Fibroblast of skin of back (primary cell): ENCODE measurements at places on chromosomes 6 and 20.

DNA sequence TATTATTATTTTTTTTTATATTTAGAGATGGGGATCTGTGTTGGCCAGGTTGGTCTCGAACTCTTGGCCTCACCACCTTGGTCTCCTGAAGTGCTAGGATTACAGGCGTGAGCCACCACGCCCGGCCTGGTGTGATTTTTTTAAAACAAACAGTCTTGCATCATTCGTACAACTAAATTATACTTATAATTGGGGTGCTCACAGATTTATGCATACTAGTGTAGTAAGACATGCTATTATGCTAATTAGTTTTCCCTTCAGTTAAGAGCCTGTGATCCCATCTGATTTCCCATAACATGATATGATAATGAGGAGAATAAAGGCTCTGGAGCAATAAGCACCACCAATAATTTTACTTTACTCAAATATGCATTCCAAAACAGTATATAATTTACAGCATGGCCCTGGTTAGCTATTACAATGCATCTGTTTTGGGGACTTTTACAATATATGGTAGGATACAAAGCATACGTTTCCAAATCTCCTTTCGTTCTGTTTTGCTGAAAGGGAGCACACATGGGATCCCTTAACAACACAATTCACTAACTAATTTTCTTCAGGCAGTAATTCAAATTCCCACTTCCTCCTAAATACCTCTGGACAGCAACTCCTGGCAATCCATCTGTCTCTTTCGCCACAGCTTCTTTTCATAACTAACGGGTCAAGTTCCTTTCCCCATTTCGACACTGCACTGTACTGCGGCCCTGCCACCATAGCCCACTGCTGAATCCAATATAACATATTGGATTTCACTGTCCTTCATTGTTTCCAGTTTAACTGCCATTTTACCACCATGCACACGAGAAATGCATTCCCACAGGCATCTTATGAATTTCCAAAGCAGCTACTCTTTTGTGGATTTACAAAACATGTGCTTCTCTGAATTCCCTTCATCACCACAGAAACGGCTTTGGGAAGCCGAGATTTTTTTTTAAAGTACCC, 1.7 kb downstream of the NUDT3 start:
- DNase-seq: peak; percentile 59

DNA sequence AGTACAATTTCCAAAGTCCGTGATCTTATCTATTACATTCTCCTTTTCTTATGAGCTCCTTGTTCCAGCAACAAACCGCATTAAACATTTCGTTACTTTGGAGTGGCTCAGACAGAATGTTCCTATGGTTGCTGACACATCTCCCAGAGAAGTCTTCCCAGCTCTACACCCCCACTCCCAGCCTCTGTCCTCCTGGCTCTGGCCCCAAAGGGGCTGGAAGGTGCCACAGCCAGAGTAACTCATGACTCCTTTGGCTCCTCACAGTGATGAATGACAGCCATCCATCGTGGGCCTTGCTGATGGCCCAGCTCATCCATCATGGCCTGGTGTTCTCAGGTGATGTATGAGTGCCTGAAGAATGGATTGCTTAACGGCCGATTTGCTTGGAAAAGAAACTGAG, 203.0 kb downstream of the DHX35 start:
- no peak for DNase-seq

DNA sequence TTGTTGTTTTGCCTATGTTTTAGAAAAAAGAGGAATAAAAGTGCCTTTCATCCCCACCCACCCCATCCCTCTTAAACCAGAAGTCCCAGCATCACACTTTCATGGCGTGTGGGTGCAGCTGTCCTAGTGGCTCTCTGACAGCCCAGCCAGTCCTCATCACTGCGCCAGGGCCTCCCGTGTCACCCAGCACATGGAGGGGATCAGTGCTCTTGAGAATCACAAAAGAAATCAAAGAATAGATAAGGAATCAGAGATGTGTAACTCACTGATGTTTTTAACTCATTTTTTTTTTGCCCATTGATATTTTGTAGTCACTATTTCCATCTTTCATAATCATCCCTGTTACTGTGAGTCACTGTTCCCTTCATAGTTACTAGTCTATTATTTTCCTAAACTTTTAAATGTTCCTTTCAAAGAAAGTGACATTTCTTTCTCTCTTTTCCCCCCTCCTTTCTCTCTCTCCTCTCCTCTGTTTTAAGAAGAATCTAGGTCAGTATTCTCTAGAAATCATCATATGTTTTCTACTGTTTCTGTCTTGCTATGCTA, 78.6 kb downstream of the AIG1 start:
- no peak for DNase-seq

- no peak for DNase-seq
Measured at GRCh38 chr6:132122176-132122575, 171.0 kb upstream of the CCN2 start.

DNA sequence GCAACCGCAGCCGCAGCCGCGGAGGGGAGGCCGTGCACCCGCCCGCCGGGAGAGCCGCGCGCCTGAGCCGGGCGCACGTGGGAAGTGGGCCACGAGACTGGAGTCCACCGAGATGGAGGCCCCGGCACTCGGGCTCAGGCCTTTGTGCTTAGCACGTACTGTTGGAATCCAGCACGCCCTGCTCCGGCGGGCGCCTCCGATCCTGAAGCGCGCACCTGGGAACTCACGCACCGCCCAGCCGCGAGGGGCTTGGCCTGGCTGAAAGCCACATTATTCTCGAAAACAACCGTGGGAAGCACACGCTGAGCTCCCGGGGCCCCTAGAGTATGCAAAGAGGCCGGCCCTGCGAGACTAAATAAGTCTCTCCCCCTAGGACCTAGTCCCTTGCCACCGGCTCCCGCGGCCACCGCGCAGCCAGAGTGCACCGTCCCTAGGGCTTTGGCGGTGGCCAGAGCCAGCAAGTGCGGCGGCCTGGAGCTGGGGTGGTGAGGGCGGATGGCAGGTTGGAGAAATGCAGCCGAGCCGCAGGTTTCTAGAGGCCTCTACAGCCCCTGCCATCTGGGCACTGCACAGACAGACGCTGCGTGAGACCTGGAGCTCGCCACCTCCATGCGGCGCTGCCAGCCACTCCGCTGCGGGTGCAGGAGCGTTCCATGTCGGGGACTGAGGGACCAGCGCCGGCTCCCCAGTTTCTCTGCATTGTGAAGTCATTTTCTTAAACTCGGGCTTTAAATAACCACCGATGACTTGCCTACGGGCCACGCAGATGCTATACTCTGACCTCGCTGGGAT, 42.0 kb upstream of the LY86 start:
- DNase-seq: no peak

DNA sequence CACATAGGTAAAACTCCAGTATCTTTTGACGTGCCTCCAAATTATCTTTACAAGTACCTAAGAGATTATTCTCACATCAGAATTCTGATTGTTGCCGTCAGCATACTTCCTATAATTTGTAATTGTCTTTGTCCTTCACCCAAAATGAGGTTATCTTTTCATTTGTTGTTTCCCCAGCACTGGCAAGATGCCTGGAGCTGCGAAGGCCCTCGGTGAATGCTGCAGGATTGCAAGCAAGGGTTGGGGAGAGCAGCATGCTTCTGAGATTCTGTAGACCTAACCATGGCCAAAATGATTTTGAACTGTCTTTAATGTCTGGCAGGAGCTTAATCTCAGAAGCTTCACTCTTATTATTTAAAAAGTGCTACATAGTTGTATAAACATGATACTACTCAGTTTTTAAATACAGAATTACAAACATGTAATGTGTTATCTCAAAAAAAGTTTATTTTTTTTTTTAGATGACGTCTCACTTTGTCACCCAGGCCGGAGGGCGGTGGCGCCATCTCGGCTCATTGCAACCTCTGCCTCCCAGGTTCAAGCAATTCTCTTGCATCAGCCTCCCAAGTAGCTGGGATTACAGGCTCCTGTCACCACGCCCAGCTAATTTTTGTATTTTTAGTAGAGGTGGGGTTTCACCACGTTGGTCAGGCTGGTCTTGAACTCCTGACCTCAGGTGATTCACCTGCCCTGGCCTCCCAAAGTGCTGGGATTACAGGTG, 88.7 kb downstream of the ELOVL5 start:
- no peak for DNase-seq

DNA sequence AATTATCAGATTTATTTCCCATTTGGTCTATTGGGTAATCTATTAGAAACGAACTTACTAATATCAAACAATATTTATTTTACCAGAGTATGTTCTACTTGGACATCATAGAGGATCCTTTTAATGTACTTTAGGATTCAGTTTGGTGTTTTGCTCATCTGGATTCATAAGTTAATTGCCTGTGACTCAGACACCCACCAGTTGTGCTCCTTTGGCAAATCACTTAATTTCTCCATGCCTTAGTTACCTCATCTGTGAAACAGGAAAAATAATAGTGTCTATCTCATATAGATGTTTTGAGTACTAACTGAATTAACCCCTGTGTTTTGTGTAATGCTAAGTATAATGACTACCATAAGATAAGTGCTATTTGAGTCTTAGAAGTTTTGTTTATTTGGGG, 292.1 kb downstream of the LAMA2 start:
- no peak for DNase-seq

- no peak for DNase-seq
Measured at GRCh38 chr20:44886266-44886651, 754 bp downstream of the YWHAB start.

DNA sequence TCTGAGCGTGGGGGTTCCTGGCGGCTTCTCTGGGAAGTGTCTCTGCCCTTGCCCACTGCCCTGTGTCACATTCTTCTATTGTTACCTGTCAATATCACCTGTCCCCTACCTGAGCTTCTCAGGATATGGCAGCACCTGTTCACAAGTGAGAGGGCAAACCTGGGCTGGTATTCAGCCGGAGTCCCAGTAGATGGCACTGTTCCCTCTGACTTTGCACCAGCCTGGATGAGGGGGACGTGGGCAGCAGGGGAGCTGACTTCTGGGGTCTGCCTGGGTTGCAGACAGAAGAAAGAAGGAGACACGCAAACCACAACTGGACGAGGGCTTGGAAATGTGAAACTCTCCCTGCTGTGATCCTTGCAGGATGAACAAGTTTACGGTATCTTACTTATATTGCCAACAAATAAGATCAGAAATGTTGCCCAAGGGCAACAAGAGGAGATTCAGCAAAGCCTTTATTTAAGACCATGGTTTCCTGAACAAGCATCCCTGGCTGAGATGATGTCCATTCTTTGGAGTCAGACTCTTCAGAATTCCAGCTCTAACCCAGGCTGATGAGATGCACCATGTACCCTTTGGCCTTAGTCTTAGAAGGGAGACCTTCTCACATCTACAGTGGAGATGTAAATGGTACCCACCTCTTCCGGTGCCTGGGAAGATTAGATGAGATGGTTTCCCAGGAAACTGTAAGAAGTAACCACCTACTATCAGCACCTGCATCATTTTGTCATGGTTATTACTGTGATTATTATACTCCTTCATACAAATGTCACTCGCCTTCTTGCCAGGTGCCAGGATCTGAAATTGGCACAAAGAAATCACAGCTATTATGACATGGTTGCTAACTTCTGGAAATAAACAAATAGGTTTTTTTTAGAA, 400.0 kb upstream of the CDH4 start:
- DNase-seq: no peak

DNA sequence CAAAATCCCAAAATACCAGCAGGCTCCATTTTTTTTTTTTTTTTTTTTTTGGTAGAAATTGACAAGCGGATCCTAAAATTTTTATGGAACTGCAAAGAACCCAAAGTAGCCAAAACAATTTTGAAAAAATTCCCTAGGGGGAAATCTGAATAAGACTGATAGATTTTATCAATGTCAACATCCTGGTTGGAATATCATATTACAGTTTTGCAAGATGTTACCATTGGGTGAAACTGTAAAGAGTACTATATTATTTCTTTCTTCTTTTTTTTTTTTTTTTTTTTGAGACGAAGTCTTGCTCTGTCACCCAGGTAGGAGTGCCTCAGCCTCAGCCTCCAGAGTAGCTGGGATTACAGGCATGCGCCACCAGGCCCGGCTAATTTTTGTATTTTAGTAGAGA, 29.4 kb upstream of the BEND3 start:
- DNase-seq: no peak

GRCh38 chr20:7924692-7925091, 15.6 kb downstream of the HAO1 start:
- DNase-seq: peak; percentile 96

- DNase-seq: no peak
Measured at GRCh38 chr6:133693565-133693964, 195.3 kb upstream of the TCF21 start.

DNA sequence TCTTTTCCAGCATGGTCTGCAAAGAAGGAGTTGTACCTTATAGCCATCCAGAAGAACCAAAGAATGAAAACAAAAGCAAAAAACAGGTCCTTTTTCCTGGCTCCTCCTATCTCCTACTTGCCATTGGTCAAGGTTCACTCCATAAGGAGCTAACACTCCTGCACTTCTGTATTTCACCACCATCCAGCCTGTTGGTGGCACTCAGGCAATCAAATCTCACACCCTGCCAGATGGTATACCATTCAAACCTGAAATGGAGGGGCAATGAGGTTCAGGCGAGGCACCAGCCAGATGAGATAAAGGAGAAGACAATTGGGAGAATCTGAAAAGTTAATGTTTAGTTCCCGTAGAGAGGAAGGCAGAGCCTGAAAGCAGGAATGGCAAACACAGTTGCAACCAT, 203.8 kb downstream of the ALDH8A1 start:
- no peak for DNase-seq

GRCh38 chr20:36975099-36975818, 23.8 kb upstream of the SAMHD1 start:
- DNase-seq: no peak

DNA sequence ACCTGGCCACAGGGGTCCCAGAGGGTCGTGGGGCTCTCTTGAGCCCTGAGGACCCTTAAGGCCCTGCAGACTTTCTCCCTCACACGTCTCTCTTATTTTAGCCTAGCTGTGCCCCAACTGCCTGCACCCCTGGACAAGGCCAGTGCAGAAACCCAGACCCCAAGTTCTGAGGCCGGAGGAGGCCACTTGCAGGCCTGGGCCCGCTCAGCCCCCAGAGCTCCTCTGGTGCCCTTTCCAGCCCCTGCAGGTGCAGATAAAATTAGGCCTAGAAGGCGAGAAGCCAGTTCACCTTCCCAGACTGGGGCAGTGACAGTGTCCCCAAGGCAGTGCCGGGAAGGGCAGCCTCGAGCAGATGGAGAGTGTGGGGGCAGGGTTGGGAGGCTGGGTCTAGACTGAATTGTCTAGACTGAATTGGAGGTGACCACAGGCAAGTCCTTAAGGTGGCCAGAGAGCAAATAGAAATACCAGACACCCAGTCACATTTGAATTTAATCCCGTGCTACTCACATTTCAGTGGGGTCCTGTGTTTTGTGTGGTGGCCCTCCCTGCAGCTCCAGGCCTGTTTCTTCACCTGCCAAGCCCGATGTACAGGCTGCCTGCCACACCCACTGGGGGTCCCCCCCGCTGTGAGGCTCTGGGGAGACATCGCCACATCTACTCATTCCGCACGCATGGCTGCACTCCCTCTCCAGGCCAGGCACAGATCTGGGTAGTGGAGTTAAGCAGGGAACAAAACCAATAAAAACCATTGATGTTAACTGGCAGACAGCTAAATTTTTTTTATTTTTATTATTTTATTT, 8.6 kb upstream of the IP6K3 start:
- DNase-seq: no peak

DNA sequence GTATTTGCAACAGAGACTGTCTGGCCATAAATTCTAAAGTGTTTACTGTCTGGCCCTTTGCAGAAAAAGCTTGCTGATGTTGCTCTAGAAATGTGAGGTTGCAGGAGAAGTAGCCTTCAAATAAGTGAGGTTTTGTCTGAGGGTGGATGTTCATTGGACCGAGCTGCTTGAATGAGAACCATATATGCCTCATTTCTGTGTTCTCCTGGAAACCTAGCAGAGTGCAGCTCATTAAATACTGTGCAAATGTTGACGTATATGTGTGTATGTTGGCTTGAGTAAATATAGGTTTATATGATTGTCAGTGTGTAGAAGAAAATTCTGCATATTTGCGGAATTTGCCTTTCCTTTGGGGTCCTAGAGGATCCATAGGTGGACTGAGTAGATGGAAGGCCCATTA, 39.0 kb downstream of the CHMP4B start:
- no peak for DNase-seq
